ENCODE measurements at places on chromosomes 2 and 18.

- no peak for DNase-seq
Measured at GRCh38 chr18:49638209-49638785, 76.4 kb downstream of the LIPG start.

GRCh38 chr18:37537868-37538525 lies 27.6 kb downstream of the CELF4 start:
- peak; percentile 87 for DNase-seq

GRCh38 chr2:197862246-197862955 lies 58.0 kb downstream of the PLCL1 start:
- DNase-seq, result no peak

DNA sequence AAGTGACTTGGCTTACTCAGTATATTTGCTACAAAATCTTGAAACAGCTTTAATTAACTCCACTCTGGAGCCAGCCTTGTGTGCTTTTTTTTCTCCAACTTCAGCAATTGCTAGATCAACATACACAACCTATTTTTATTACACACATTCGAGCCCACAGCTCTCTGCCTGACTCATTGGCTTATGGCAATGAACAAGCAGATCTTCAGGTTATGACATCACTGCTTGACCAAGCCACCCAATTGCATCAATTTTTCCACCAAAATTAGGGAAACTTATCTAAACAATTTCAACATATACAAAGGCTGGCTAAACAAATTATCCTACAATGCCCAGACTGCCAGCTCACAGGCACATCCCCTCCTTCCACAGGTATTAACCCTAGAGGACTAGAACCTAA lies 39.6 kb upstream of the PDK1 start:
- peak; percentile 63 for DNase-seq

- no peak for DNase-seq
Measured at GRCh38 chr2:10271946-10272345, 30.8 kb upstream of the HPCAL1 start.

DNA sequence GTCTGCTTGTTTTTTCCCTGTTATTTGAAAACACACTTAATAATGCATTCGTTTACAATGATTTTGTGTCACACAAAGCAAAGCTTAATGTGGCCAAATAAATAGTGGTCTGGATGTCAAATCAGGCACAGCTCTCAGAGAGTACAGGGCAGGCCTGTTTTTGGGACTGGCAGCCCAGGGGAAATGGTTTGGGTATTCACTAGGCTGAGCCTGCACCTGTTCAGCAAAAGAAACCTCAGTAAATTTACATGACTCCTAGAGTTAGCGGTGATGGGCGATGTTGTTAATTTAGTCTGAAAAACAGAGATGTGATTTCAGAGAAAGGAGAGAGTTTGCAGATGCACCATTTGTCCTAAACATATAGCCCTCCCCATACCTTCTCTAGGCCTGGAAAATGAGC lies 197.1 kb downstream of the ALK start:
- no peak for DNase-seq

DNA sequence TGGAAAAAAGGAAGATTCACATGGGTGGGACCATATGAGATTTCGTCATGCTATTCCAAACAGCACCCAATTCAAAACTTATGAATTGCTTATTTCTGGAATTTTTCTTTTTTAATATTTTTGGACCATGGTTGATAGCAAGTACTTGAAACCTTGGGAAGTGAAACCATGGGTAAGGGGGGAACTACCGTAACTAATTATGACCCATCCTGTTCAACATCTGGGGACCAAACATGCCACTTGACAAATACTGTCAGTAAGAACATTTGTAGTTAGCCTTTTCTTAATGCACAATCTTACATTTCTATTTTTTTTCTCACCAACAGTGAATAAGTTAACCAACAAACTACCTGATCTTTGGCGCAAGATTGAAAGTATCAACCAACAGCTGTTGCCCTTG lies 105.7 kb upstream of the TTC39C start:
- DNase-seq, result no peak

DNA sequence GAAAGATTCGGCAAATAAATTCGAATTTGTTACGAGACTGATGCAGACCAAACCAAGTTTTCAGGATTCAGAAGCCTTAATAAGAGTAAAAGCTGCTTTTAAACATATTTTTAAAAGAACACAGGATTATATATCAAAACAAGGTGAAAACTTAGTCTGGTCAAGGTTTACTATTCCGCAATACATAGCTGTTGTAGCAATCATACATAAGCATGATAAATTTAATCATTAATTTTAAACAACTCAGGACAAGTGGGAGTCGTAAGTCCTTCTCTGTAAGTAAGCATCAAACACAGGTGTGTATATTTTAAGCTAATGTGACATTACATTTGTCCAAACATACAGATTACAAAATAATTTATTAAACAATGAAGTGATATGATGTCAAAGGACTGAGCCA lies 57.7 kb downstream of the PUM2 start:
- no peak for DNase-seq

- DNase-seq, result no peak
Measured at GRCh38 chr2:61420991-61421544, 49.8 kb downstream of the USP34 start.

- no peak for DNase-seq
Measured at GRCh38 chr2:180520206-180520605, 460.2 kb upstream of the UBE2E3 start.

GRCh38 chr2:25418944-25419677 lies 77.4 kb upstream of the DNMT3A start:
- peak; percentile 8 for DNase-seq

GRCh38 chr2:11703700-11704099 lies 33.7 kb upstream of the NTSR2 start:
- DNase-seq, result peak; percentile 44

- DNase-seq, result peak; percentile 85
Measured at GRCh38 chr2:186641807-186642321, 52.0 kb upstream of the FAM171B start.

- peak; percentile 54 for DNase-seq
Measured at GRCh38 chr2:26001743-26002351, 19.6 kb upstream of the KIF3C start.

DNA sequence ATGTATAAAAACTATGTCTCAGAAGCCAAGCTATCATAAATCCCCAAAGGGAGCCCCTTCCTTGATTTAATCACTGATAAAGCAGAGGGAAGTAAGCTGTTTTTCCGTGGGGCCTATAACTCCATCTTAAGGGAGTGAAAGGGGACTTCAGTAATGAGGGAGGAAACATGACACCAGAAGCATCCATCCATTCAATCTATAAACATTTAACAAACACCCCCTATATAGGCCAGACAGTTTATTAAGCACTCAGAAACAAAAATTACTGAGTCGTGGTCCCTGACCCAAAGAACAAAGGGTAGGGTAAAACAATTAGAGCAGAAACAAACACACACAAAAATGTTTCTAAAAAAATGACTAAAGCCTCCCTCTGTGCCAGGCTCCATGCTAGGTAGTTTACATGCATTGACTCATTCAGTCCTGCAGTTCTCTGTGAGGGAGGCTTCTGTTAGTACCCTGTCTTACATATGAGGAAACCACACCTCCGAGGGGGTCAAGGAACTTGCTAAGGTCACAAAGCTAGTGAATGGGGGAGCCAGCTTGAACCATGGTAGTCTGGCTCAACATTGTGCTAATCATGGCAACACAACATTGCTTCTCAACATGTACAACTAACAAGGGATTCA lies 472.1 kb downstream of the CDH2 start:
- DNase-seq, result no peak

DNA sequence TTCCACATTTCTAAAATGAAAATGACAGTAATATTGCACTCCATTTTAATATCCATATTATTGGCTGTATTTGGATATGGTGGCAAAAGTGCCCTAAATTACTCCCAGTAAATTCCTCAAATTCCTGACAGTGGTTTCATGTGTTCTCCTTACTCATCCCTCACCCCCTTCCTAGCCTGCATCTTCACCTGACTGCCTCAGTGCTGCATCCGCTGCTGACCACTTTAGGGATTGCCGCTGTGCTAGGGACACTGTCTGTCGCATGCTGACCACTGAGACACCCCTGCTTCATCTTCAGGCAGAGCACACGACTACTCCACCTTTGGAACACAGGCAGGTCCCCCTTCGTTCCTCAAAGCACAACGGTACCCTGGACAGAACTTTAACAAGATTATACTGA lies 32.6 kb downstream of the DSEL start:
- DNase-seq, result no peak

DNA sequence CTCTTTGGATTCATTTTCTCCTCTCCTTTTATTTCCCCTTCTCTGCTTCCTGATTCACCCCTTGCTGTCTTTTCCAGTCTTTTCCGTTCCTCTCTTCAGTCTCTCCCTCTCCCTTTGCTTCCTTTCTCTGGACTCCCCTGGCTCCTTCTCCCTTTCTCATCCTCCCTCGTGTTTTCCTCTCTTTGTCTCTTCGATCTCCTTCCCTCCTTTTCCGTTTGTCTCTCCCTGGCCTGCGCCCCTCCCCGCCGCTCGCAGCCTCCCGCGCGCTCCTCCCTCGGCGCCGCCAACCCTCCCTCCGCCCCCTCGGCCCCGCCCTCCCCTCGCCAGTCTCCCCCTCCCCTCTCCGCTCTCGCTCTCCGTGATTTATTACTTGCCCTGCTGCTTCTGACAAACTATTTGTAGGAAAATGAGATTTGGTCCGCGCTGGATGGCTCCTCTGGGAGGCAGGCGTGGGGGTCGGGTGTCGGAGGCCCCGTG lies 46.0 kb upstream of the PAX8 start:
- peak; percentile 87 for DNase-seq

- no peak for DNase-seq
Measured at GRCh38 chr18:76205906-76206305, 289.1 kb downstream of the ZNF516 start.

- DNase-seq, result no peak
Measured at GRCh38 chr18:9915291-9916076, 1.7 kb downstream of the VAPA start.

DNA sequence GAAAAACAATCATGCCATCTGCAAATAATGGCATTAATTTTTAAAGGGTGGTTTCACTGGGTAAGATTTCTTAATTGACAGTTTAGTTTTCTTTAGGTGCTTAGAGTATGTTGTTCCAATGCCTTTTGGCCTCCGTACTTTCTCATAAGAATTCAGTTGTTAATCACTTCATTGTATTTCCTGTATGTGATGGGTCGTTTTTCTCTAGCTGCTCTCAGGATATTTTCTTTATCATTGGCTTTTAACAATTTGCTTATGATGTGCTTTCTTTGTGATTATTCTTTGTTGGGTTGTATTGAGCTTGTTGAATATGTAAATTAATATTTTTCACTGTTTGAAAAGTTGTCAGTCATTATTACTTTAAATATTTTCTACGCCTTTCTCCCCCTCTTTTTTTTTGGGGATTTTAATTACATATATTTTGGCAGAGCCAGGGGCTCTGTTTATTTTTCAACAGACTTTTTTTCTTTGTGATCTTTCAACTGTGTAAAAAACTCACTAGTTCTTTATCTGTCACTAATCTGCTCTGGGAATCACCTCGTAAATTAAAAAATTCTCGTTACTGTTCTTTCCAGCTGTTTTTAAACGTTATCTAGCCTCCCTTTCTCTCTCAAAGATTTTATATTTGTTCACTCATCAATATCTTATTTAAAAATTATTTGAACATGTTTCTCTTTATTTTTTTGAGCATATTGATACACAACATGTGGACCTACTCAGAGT lies 56.2 kb upstream of the IL1R1 start:
- DNase-seq, result no peak

DNA sequence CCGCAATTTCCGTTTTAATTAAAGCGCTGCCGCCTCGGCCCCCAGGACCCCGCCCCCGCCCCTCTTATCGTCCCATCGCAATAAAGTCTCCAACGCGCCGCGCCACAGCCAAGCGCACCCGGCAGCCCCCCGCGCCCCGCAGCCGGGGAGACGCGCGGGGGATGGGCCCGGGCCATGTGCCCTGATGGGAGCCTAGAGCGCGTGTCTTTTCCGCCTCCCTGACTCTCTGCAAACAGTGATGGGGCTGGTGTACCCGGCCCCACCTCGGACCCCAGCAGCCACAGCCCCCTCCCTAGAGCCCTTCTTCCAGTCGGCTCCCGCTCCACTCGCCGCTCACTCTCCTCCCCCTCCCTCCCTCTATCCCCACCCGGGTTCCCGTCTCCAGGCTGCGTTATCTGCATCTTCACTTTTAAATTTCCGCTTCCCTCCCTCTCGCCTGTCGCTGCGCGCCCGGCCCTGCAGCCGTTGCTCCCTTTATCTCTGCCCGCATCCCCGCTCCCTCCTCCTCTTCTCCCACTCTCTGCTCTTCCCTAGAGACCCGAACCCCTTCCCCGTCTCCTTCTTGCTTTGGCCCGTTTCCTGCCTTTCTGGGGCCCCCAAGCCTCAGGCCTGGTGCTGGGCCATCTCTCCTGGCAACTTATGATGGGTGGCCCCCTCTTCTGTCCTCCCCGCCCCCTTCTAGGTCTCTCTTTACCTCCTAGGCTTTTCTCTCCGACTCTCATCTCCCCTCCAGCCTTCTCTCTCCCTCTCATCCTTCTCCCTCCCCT lies 524 bp upstream of the FEV start:
- no peak for DNase-seq

DNA sequence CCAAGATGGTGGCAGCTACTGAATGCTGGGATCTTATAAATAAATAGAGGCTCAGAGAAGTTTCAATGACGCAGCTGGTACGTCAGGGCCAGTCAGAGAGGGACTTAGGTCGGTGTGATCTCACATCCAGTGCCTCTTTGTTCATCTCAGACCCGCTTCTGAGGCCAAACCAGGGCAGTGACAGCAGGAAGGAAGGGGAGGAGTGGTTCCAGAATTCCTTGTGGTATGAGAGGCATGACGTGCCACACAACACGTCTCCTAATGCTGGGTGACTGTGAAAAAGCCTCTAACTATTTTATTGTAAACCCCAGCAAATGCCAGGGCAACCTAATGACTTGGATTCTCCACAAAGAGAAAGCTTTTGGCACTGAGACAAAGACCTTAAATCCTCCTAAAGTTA lies 423.3 kb downstream of the LPIN1 start:
- DNase-seq, result peak; percentile 71

GRCh38 chr2:162928356-162928755 lies 89.8 kb upstream of the KCNH7 start:
- DNase-seq, result no peak

- no peak for DNase-seq
Measured at GRCh38 chr2:29706171-29706720, 215.1 kb downstream of the ALK start.

DNA sequence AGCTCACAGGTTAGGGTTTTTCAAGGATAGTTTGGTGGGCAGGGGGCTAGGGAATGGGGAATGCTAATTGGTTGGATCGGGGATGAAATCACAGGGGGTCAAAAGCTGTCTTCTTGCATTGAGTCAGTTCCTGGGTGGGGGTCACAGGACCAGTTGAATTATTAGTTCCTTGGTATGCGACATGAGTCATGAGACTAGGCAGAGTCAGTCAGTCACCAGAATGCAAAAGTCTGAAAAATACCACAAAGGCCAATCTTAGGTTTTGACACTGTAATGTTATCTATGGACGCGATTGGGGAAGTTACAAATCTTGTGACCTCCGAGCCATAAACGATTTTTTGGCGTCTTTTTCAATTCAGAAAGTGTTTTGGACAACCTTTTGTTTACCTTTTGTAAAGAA lies 101.2 kb downstream of the ZNF519 start:
- DNase-seq, result no peak

- no peak for DNase-seq
Measured at GRCh38 chr18:13290856-13291271, 72.3 kb downstream of the LDLRAD4 start.

GRCh38 chr2:46917628-46918027 lies 2.0 kb upstream of the MCFD2 start:
- DNase-seq, result no peak

GRCh38 chr2:205473791-205474190 lies 208.5 kb upstream of the NRP2 start:
- no peak for DNase-seq

GRCh38 chr2:151381266-151381665 lies 23.9 kb downstream of the TNFAIP6 start:
- peak; percentile 65 for DNase-seq

GRCh38 chr2:28318462-28319117 lies 74.1 kb upstream of the FOSL2 start:
- DNase-seq, result no peak

Measured in adipocyte (in vitro differentiated cells).